ENCODE measurements at places on chromosomes 2 and 18. TPM values are rescaled to one million over a fixed set of nuclear protein-coding genes. Genes with fewer than 3 reads are reported as not detected.

The GAD1 gene
- 0.39 TPM for total RNA-seq

The LRP2 gene
- total RNA-seq = 27.5 TPM

The ADAM23 gene
- total RNA-seq = 34.0 TPM

The GKN1 gene
- not detected for total RNA-seq

The DNAJC5G gene
- not detected for total RNA-seq

The AGFG1 gene
- total RNA-seq = 68.9 TPM

The PID1 gene
- total RNA-seq = 0.91 TPM

The SPTBN1 gene
- total RNA-seq = 217 TPM
